SW 1271 (cell line): ENCODE measurements at places on chromosomes 7 and 10.
A peak's percentile ranks its signal among the peaks of the same experiment; 100 is the strongest.

DNA sequence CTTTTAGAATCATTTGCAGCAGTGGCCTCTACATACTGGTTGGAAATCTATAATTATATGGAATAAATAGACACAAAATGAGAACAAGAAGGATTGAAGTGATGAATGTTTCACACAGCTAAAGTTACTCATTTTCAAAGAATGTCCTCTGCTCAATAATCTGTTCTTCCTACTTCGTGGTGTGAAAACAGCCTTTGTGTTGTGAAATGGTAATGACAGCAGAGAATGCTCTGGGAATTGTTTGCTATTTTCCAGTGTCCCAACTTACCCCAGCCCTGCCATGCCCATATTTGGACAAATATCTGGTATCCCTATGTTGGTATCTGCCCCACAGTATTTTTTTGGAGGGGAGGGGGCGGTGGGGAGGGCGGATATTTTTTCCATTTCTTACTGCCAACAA is 130.4 kb downstream of the GLI3 start:
- no peak for DNase-seq

DNA sequence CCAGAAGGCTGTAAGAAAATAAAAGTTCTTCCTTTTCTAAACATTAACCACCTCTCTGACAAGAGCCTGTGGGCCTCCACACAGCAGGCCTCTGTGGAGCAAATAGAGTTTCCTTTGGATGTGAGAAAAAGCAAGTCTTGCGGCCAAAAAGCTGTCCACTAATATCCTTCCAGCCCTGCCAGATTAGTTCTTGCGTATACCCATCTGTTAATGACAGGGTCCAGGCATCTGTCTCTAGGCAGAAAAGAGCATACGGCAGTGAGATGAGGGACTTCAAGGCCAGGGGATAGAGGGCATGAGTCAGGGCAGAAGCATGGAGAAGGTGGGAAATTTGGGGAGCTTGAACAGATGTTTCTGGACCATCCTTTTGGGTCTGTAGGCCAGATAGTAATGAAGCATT is 164.9 kb downstream of the NSUN6 start:
- DNase-seq = no peak

DNA sequence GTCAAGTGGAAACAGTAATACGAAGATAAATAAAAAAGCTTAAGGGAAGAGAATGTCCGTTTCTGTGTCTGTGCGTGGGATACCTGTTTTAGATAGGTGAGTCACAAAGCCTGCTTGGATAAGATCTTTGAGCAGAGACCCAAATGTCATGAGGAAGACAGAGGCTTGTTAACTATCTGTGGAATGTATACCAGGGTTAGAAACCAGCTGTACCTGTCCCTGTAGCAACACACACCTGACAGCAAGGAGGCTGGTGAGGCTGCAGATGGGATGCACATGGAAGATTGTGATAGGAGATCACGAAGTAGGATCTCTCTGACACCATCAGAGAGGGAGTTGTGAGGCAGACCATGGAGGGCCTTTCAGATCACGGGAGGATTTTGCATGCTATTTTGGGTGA is 105.3 kb downstream of the ARHGAP21 start:
- no peak for DNase-seq

DNA sequence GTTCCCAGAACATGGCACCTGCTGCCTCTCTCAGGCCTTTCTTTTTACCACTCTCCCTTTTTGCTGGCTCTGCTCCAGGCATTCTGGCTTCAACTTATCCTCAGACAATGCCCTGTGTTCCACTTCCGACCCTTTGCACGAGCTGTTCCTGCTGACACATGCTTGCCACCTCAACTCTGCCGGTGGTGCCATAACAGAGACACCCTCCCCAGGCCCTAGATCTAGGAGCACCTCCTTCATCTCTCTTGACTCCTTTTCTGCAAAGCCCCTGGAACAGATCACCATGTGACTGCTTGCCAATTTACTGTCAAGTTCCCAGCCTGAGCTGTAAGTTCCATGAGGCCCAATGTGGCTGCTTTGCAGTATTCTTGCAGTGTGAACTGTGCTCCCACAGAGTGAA is 256.0 kb upstream of the MKI67 start:
- DNase-seq = no peak

DNA sequence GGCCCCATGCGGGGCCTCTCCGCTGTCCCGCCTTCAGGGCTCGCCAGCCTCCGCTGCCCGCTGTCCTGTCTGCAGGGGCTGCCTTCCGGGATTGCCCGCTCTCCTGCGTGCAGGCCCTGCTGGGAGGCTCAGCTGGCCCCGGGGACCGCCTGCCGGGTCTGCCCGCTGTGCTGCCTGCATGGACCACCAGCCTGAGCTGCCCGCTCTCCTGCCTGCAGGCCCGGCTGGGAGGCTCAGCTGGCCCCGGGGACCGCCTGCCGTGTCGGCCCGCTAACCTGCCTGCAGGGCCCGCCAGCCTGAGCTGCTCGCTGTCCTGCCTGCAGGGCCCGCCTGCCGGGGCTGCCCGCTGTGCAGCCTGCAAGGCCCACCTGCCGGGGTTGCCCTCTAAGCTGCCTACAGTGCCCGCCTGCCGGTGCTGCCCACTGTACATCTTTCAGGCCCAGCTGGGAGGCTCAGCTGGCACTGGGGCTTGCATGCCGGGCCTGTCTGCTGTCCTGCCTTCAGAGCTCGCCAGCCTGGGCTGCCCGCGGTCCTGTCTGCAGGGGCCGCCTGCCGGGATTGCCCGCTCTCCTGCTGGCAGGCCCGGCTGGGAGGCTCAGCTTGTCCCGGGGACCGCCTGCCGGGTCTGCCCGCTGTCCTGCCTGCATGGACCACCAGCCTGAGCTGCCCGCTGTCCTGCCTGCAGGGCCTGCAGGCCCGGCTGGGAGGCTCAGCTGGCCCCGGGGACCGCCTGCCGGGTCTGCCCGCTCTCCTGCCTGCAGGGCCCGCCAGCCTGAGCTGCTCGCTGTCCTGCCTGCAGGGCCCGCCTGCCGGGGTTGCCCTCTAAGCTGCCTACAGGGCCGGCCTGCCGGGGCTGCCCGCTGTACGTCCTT is 165.1 kb downstream of the GLRX3 start:
- peak; percentile 77 for DNase-seq

DNA sequence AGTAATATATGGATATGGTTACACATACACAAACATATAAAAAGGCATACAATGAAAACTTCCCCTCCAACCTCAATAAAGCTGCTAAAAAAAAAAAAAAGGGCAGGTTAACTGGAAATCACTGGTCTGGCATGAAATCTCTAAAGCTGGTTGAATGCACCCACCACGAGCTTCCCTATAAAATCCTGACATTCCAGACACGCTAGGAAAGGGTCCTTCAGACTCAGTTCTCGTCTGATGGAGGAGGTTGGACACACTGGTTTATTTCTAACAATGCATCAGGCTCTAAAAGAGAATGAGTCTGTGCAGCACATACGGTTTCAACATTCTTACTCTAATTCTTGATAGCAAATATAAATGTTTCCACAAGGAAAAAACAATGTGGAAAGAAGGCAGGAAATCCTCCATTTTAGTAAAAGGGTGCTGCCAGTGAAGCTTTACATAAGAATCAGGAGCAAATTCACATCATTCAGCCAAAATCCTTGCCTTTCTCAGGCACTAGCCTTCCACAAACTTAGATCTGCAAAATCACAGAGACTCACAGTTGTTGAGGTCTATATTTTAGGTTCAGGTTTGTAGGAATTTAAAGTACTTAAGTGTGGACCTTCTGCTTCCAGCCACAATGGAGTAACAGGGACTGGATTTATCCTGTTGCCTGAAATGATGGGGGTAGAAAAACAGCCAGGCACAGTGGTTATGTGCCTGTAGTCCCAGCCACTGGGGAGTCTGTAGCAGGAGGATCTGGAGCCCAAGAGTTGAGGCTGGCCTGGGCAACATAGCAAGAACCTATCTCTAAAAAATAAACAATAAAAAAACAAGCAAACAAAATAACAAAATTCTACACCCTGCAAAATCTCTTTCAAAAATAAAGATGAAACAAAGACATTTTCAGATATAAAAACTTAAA is 73.5 kb downstream of the CYTH3 start:
- DNase-seq = no peak
